Activated CD8-positive, alpha-beta T cell treated with anti-CD3 and anti-CD28 coated beads, Interleukin-2, amount 10 ng/mL, durations not matched to agents 7 days and 5 days (primary cell): ENCODE measurements at places on chromosomes 2 and 18.

DNA sequence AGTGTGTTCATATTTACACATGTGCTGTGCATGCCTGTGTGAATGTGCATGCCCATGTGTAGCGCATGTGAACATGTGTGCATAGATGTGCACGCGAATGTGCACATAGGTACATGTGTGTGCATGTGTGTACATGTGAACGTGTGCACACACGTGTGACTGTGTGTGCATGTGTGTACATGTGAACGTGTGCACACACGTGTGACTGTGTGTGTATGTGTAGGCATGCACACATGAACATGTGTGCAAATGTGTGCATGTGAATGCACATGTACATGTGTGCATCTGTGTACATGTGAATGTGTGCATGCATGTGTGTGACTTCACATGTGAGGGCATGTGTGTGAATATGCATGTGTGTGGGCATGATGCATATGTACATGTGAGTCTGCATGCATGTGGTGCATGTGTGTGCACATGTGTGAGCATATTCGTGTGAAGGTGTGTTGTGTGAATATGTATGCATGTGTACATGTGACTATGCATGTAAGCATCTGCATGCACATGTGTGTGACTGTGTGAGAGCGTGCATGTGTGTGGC is 122.4 kb downstream of the PTGR3 start:
- no peak for DNase-seq

- no peak for DNase-seq
Measured at GRCh38 chr2:169964740-169965139, 137.5 kb downstream of the UBR3 start.

- DNase-seq, result no peak
Measured at GRCh38 chr18:35174093-35174731, 66.6 kb upstream of the ZNF397 start.

- peak; percentile 91 for DNase-seq
Measured at GRCh38 chr18:23231340-23232021, 96.2 kb downstream of the CABLES1 start.

- no peak for DNase-seq
Measured at GRCh38 chr2:2806711-2807110, 475.6 kb upstream of the MYT1L start.

DNA sequence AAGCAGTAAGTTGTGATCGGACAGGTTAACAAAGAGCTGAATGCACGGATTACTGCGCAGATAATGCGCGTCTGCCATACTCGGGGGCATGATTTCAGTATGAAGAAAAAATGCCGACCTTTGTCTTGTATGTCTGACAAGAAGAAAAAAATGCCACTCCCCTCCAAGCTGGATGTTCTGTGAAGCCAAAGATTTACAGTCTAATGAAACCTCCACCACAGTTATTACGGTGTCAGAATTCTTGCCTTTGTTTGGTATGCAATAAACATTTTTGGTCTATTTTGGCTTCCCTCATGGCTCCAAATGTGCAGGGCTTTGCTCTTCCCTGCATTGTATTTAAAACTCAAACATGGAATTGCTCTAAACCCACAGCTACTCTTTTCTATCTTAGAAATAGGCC is 72.2 kb upstream of the THUMPD2 start:
- DNase-seq, result no peak

- DNase-seq, result no peak
Measured at GRCh38 chr18:62999392-62999791, 284.1 kb downstream of the PHLPP1 start.
